ENCODE measurements at places on chromosomes 13 and 19.
A peak's percentile ranks its signal among the peaks of the same experiment; 100 is the strongest.

DNA sequence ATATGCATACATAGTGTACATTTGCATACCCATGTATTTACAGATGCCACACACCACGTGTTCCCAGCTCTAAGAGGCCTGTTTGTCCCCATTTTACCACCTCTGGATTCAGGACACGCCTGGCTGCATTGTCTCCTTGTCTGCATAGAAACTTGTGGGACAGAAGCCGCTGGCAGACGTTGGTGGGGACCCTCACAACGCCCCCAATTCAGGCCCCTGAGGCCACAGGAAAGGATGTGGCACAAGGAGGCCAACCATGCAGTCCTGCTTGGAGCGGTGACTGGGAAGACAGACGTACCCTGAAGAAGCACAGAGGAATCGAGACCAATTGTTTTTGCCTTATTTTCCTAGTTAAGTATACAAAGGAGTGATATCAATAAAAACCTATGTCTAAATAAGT is 96.1 kb downstream of the ANKRD10 start:
- no peak for DNase-seq

- no peak for DNase-seq
These were observed 81.4 kb upstream of the IRS2 start for GRCh38 chr13:109867766-109868165.

GRCh38 chr19:28632371-28633080 is 580.4 kb downstream of the UQCRFS1 start:
- no peak for DNase-seq

DNA sequence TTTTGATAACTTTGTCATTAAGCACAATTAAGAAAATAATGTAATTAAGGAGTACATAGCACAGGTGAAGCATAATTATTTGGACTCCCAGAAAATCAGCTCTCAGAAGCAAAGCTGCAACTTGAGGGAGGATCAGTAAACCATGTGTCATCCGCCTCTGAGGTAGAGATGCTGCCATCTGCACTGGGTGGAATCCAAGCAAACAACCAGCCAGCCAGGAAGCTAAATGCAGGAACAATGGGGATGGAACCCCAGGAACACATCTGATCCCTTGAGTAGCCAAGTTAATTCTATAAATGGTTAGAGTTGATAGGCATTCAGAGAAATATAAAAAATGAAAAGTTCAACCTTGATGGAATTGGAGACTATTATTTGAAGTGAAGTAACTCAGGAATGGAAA is 520.2 kb downstream of the RFC3 start:
- DNase-seq, result no peak

DNA sequence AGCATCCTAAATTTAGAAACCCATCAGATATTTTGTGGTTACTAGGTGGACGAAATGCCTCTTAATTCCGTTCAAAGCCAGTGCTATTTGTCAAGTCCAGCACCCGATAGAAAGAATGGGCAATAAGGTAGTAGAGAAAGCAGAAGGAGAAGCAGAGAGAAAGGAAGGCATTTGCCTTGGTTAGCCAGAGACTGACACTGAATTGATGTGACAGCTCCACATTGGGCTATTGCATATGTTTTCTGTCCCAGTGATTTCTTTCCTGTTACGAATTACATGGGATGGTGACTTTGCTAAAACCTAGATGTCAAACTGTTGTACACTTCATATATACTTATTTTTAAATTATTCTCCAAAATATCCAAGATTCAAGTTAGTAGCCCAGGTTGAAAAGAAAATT is 542.6 kb downstream of the DCT start:
- no peak for DNase-seq

- DNase-seq, result peak; percentile 93
These were observed 2.2 kb downstream of the ARHGAP45 start for GRCh38 chr19:1069009-1069779.

DNA sequence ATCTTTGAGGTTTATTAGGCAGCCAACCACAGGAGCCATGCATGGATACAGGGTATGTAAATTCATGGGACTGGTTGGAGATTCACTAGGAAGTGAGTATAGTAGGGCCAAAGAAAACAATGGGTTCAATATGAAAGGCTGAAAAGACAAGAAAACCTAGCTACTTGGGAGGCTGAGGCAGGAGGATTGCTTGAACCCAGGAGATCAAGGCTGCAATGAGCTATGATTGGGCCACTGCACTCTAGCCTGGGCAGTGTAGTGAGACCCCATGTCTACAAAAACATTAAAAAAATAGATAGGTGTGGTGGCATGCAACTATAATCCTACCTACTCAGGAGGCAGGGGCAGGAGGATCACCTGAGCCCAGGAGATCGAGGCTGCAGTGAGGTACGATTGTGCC is 10.3 kb upstream of the SLC1A5 start:
- DNase-seq, result no peak

DNA sequence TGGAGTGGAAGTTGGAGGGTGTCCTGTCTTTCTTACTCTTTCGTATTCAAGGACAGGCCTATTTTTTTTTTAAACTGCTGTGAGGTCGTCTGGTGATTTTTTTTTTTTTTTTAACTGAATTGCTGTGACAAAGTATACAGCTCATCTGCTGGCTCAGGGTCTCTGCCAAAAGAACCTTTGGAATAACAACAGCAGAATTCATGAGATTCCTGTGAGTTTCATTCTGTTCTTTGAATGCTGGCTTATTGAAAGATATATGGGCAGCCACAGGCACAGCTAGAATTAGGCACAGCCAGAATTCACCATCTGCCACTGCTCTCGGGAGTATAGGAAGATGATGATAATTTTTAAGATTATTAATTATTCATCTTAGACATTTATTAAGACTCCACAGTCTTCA is 21.4 kb upstream of the FRY start:
- no peak for DNase-seq

DNA sequence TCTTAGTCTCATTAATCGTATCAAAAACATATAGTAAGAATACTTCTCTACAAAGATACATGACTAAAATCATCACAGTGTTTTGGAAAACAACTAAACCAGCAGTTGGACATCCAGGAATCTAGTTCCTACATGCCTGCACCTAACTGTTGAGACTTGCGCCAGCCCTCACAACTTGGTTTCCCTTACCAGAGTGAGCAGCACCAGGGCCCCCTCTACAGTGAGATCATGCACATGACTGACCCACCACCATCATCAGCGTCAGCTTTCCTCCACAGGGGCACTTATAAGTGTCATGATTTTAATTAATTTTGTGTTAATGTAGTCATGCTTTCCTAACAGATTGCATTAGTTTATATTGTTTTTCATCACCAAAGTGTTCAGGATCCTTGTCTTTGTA is 1322.0 kb downstream of the EFNB2 start:
- no peak for DNase-seq

- no peak for DNase-seq
These were observed 731.5 kb downstream of the SLITRK1 start for GRCh38 chr13:83150616-83151307.

DNA sequence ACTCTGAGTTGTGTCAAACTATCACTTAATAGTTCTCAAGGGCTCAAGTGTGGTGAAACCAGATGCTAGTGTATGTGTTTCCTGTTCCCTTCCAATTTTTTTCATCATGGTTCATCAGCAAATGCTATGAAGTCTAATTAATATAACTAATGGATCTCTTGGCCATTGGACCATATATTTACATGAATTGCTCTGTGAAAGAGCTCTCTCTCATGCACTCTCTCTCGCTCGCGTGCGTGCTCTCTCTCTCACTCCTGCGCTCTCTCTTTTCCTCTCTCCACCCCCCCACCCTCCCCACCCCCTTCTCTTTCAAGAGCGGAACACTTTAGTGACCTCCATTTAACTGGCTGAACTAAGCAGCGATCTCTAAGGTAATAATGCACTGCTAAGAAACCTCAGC is 547.0 kb upstream of the GPC6 start:
- DNase-seq, result no peak

DNA sequence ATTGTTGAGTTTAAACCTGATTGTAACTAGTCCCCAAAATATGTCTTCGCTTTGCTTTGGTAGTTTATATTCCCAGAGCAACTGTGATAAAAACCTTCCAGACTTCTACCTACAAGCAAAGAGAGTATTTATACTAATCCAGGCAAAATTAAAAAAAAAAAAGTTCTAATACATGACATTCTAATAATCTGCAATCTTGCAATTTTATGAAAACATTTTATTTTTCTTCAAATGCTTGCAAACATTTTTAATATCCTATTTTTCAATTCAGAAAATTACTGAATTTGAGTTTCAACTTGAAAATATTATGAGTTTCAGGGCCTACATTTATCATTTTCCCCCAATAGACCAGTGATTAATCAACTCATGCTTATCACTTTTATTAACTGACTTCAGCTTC is 830.2 kb upstream of the KLHL1 start:
- no peak for DNase-seq

GRCh38 chr19:9324584-9324962 is 594 bp downstream of the ZNF559 start:
- DNase-seq, result no peak

DNA sequence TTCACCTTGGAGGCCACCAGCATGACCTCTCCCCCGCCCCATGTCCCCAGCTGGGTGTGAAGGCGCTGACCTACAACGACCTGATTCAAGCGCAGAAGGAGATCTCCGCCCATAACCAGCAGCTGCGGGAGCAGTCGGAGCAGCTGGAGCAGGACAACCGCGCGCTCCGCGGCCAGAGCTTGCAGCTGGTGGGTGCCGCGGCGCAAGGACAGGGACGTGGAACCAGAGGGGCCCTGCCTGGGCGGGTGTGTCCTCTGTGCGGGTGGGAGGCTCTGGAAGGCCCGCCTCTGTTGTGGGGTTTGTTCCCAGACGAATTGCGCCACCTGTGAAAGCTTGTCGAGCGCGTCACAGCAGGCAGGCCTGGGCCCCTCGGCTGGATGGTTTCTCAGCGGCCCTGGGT is 22.3 kb downstream of the PLEKHJ1 start:
- DNase-seq, result no peak

GRCh38 chr19:4967738-4968461 is 1.0 kb upstream of the KDM4B start:
- DNase-seq, result no peak

- DNase-seq, result no peak
These were observed 47.5 kb upstream of the SLC7A9 start for GRCh38 chr19:32916969-32917615.

GRCh38 chr13:51731759-51732158 is 72.2 kb downstream of the DHRS12 start:
- DNase-seq, result no peak

DNA sequence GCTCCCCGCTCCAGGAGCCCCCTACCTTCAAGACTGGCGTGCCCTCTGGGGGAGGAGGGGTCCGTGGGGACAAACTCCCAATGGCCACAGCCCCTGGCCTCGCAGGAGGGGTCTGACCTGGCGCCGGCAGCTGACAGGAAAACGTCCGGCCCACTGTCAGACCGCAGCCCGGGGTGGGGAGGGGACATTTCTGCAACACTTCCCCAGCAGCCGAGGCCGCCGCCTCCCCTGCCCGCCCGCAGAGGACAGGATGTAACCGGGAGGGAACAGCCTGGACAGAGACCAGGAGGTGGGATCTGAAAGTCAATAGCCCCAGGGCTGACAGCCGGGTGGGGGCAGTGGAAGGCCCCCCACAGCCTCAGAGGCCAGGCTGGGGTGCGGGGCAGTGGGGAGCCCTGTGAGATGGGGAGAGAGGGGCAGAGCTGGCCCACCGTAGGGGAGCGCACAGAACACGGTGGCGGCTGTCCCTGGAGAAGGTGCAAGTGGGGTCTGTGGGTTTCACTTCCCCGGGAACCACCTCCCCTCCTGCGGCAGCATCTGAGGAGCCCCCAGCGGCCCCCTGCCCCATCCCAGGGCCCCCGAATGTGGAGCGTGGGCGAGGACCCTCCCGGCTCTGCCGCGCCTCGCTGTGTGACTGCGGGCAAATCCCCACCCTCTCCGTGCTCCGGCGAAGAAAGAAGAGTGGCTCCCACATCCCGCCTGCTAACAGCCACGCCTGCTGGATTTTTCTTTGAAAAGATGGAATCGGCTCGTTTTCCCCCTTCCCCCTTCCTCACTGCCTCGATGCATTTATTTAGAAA is at the start of gene PEAK3:
TSS of gene PEAK3 (minus strand) at position 114 of the 800 bp plus-strand sequence. CDS start 1,244 bp downstream, outside the sequence.
- peak; percentile 79 for DNase-seq

DNA sequence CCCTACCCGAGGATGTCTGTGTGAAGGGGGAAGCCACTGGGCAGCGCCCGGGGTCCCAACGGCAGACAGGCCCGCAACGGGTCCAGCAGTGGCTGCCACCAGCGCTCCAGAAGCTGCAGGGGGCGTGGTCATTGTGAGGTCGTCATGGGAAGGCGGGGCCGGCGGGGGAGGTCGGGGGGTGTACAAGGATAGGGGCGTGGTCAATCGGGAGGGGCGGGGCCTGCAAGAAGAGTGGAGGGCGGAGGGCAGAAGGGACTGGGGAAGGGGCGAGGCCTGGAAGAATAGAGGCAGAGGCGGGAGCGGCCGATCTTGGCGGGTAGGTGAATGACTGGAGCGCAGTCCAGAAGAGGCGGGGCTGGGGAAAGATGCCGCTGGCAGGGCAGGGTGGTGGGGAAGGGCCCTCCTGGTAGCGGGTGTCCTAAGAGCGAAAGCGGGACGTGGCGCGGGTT is 4.4 kb downstream of the FUZ start:
- DNase-seq, result no peak

GRCh38 chr13:42766016-42766415 is 15.4 kb upstream of the FAM216B start:
- no peak for DNase-seq

DNA sequence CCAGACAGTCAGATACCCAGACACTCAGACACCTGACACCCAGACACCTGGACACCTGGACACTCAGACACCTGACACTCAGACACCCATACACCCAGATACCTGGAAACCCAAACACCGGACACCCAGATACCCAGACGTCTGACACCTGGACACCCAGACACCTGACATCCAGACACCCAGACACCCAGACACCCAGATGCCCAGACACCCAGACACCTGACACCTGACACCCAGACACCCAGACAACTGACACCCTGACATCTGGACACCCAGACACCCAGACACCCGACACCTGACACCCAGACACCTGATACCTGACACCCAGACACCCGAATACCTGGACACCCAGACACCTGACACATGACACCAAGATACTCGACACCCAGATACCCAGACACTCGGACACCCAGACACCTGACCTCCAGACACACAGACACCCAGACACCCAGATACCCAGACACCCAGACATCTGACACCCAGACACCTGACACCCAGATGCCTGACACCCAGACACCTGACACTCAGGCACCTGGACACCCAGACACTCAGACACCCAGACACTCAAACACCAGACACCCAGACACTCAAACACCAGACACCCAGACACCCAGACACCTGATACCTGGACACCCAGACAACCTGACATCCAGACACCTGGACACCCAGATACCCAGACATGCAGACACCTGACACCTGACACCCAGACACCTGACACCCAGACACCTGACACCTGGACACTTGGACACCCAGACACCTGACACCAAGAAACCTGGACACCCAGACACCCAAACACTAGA is 19.1 kb downstream of the C19orf12 start:
- no peak for DNase-seq
